ENCODE measurements at places on chromosomes 3 and 15.

GRCh38 chr15:71397377-71397776 lies 282.1 kb downstream of the THSD4 start:
- no peak for DNase-seq

DNA sequence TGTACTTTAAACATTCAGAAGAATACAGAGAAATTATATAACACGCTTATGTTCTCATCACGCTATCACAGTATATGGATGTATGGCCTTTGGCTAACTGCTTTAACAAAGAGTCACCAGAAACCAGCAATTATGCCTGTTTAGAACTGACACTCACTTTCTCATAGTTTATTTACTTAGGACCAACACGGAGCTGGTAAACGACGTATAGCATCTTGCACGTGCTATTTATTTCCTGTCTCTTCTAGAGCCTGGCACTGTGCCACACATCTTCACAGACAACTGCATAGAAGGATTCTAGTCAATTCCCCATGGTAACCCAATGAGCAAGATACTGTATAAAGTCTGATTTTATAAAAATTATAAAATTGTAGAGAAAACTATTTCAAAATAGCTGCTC lies 43.6 kb downstream of the TBC1D2B start:
- no peak for DNase-seq

DNA sequence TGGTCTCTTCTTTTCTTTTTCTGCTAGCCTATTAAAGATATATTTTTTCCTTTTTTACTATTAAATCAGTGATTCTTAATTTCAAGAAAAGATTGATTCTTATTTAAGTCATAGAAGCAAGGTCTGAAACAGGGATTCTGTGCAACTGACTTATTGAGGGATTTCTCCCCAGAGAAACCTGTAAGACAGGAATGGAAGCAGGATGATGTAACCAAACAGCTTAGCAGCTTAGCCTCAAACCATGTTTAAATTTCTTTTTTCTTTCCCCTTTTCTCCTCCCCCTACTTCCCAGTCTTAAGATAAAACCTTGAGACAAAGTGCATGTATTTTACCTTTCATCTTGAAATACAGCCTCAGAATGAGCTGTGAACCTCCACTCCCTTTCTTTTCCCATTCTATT lies 322.8 kb downstream of the NEK10 start:
- no peak for DNase-seq

GRCh38 chr3:195307711-195308110 lies 36.8 kb upstream of the XXYLT1 start:
- DNase-seq: no peak

GRCh38 chr3:191303596-191303995 lies 25.6 kb upstream of the CCDC50 start:
- no peak for DNase-seq

All from HEK293T (cell line).